ENCODE measurements at places on chromosomes 3 and 15.

GRCh38 chr3:39276746-39277145 lies 3.1 kb downstream of the CX3CR1 start:
- no peak for DNase-seq

GRCh38 chr15:39817892-39818291 lies 35.3 kb upstream of the FSIP1 start:
- DNase-seq = no peak

DNA sequence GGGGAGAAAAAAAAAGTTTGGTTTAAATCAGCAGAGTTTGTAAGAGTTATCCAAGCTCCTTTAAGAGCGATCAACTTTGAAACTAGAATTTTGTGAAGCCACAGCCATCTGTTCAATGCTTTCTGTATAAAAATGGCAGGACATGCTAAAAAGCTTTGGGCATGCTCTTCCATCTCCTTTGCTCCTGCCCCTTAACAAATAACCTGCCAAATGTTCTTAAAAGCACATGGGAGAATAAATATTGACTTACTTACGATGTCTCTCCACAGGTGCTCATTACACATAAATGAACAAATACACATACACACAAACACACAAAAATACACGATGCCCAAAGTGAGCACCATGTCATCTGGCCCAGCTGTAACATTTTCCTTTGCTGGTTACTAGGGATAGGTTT lies 211.8 kb upstream of the DPH6 start:
- DNase-seq = no peak

DNA sequence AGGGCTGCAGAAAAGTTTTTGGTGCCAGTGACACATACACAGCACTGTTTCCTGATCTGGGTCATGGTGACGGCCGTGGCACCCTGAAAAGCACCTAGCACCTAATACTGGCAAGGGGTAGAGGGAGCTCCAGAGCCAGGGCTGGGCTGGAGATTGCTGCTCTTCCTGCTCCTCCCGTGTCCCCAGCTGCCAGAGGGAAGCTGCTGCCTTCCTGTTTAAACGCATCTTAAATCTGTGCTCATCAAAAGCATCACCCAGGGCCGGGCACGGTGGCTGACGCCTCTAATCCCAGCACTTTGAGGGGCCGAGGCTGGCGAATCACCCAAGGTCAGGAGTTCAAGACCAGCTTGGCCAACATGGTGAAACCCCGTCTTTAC lies 156.7 kb upstream of the MEF2A start:
- DNase-seq = no peak

DNA sequence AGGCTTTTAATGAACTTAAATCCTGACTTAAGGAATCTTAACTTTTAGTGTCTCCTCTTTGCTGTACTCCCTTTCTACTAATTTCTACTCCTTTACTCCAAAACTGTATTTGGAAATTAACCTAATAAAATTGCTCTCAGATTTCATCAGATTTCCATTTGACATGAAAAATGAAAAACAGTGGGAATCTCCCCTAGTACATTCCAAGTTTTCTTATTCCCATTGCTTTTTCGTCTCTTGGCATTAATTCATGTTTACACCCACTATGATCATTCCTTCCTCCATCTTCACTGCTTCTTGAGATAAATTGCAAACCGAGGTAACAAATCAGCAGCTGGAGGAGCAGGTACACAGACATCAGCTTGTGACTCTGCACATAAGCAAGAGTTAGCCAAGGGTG lies 208.7 kb downstream of the VGLL3 start:
- no peak for DNase-seq

GRCh38 chr3:4841225-4841624 lies 138.0 kb upstream of the BHLHE40 start:
- no peak for DNase-seq

GRCh38 chr3:34212656-34213055 lies 414.2 kb downstream of the PDCD6IP start:
- DNase-seq = no peak

- DNase-seq = no peak
Measured at GRCh38 chr3:187112934-187113793, 26.1 kb downstream of the RPL39L start.

- no peak for DNase-seq
Measured at GRCh38 chr15:75195122-75195765, 6.4 kb upstream of the C15orf39 start.

DNA sequence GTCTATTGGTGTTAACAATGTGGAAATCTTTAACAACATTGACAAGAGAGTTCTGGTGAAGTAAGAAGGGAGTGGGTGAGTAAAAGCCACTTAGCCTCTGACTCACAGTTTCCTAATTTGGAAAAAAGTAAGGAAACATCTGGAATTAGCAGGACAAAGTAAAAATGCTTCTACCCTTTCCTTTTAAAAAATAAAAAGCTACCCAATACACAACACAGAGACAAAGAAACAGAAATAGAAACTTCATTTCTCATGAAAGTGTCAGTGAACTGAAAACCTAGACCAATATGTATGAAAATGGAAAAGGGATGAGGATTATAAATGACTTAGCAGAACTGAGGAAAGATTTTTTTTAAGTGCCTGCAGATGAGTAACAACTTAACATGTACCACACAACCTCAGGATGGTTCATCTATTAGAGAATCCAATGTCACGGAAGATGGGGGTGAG lies 65.4 kb downstream of the SSR3 start:
- no peak for DNase-seq

GRCh38 chr3:134039161-134039862 lies 9.6 kb upstream of the SLCO2A1 start:
- no peak for DNase-seq

DNA sequence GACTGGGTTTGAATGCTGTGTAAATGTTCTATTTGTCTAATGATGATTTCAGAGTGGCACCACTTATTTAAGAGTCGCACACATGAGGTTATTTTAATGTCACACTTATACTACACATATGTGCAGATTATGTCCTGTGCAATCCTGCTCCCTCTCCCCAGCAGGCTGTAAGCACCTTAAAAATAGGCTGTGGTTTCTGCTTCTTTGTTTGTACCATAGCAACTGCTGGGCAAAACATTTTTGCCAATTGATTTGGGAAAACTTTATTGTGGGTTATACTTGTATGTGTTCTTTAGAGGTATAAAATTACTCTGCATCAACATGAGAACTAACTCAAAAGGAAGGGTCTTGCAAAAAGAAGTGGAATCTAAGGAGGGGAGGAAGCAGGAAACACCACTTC lies 318.5 kb downstream of the NTRK3 start:
- no peak for DNase-seq

DNA sequence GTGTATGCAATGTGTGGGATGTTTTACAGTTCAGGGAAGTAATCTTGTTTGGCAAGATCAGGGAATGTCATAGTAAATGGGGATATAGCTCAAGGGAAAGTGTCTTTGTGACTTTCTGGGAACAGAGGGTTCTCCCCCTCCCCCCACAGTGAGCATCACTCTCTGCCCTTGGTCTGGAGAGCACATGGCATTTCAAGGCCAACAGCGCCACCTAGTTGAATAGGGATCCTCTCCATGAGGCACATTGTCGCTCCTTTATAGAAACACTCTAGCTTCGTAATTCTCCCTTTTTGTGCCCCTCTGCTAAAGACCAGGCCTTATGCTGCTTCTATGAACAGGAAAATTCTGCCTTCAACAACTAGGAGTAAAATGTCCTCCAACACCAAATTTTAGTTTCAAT lies 37.1 kb upstream of the ARNT2 start:
- DNase-seq = no peak

- DNase-seq = no peak
Measured at GRCh38 chr3:152737021-152737908, 97.7 kb upstream of the P2RY1 start.

- DNase-seq = no peak
Measured at GRCh38 chr3:157436583-157437291, at the start of gene PTX3. Gene PTX3 (plus strand): TSS chr3:157436850. CDS start chr3:157436934, 84 bp downstream.

- DNase-seq = no peak
Measured at GRCh38 chr3:58591517-58592510, 14.6 kb upstream of the FAM107A start.

DNA sequence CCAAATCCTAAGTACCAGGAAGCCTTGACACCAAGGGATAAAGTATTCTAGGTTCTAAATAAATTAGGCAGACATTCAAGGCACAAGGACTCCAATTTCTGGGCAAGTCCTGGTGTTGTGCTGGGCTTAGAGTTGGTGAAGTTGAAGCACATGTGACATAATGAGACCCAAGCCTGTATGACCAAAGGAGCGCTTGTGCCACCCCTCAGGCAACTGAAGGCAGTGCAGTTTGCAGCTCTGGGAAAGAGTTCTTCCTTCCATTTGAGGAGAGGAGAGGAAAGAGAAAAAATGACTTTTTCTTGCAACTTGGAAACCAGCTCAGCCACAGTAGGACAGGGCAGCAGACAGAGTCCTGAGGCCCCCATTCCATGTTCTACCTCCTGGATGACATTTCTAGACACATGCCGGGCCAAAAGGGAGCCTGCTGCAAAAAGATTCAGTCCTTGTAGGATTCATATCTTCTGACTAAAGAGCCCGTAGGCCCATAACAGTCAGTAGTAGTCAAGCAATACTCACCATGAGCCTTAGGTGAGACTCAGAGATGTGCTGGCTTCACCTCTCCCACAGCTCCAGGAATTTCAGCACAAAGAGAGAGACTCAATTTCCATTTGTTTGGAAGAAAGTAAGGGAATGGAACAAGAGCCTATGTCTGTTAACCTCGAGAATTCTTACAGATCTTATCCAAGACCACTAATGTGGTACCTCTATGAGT lies 588.8 kb upstream of the BCHE start:
- DNase-seq = no peak

DNA sequence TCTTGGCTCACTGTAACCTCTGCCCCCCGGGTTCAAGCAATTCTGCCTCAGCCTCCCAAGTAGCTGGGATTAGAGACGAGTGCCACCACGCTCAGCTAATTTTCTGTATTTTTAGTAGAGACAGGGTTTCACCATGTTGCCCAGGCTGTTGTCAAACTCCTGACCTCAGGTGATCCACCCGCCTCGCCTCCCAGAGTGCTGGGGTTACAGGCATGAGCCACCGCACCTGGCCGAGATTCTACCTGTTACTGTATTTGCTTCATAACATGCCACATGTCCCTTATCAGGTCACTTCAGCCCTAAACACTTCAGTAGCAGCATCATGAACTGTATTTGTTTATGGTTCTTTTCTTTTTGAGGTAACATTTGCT lies 7.5 kb upstream of the LCTL start:
- DNase-seq = no peak

GRCh38 chr15:67520321-67521028 lies 456 bp upstream of the C15orf61 start:
- no peak for DNase-seq

DNA sequence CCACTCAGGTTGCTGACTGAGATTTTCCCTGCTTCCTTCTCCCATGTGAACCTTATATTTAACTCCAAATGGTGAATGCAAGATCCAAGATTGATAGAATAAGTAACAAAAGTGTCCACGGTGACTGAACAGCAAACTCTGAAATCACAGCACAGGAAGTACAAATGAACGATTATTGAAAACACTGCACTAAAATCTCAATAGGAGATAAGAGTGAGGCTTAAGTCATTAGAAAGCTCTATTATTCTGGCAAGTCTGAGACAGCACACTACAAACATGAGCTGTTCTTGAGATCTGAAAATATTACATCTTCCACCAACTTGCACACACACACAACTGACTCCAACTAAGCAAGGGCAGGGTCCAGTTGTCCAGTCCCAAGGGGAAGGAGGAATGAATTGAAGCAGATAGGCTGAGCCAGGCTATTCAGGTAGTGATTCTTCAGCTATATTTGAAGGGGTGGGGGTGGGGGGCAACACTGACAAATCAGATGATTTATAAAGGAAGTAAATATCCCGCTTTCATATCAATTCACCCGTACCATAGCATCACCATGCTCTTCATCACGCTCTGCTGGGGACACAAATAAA lies 2.9 kb downstream of the ZNF385D start:
- DNase-seq = no peak

DNA sequence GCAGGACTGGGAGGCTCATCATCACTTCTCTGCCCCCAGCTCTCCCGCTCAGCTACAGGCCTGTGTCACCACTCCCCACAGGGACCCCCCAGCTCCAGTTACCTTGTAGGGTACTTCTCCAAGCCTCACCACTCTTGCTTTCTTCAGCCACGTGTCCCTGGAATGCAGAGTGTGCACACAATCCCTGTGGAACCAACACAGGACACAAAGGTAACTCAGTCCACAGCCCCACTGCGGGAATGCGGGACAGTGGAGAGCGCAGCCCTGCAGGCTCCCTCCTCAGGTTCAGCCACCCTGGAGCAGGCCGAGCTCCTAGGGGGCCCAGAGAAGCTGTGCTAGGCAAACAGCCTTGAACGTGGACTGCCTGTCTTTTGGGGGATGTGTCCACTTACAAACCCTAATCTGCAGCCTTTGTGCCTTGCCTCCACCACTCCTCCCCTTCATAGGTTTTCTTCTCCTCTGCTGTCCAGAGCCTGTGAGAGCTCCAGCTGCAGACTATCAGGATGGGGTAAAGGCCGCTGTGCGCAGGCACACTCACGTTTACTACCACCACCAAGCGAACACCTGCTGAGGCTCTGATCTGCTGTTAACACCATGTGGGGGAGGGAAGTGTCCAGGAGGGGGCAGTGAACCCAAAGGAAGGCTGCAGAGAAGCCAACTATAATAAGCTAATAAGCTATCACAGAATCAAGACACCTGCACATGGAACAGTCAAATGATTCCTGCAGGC lies 26.0 kb downstream of the XPC start:
- no peak for DNase-seq

DNA sequence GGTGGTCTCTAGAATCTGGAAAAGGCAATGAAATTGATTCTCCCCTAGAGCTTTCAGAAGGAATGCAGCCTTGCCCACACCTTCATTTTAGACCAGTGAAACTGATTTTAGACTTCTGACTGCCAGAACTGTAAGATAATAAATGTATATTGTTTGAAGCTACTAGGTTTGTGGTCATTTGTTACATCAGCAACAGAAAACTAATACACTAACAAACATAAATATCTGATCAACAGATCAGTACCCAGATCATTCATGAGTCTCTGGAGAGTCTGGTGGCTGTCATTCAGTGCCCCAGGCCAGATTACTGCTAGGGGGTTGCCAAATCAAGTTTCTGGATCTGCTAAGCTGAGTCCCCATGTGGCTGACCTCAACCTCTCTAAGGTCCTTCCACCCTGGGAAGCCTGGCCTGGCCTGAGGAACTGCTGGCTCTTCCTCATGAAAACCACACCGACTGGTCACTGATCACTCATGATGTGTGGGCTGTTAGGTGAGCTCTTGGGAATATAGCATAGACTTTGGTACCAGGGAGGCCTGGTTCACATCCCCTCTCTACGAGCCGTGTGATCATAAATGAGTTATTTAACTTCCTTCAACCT lies 11.1 kb upstream of the LACTB start:
- DNase-seq = no peak

DNA sequence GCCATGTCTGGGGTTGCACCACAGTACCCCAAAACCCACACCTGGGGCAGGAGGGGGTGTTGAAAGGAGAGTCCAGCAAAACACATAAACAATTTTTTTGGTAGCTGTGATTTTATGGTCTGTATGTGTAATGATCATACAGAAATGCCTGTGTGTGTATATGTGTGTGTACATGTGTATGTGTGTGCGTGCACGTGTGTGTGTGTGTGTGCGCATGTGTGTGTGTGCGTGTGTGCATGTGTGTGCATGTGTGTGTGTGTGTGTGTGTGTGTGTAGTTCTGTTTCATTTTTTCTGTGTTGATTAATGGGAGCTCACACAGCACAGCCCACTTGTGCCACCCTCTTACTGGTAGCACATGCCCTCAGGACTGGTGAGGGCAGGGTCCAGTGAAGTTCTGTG lies 96.3 kb upstream of the OXTR start:
- no peak for DNase-seq

All from stimulated activated CD4-positive, alpha-beta T cell treated with anti-CD3 and anti-CD28 coated beads, Interleukin-15, amount 100 ng/mL, for 1 hour (primary cell).